ENCODE measurements at places on chromosomes 11 and 22.
A peak's percentile ranks its signal among the peaks of the same experiment; 100 is the strongest.

GRCh38 chr22:48258064-48258701 is 1495.7 kb downstream of the TBC1D22A start:
- no peaks in the 10 kb centered on the region for H3K4me1 ChIP-seq
- DNase-seq, result no peak
- H3K27me3 ChIP-seq, result peaks cover 33% of the 10 kb centered on the region
- H3K27ac ChIP-seq, result no peak overlapping the region
- H3K4me3 ChIP-seq, result no peak overlapping the region

- H3K4me3 ChIP-seq, result no peak overlapping the region
- no peaks in the 10 kb centered on the region for H3K27me3 ChIP-seq
- H3K36me3 ChIP-seq, result peaks cover 2% of the 10 kb centered on the region
- H3K27ac ChIP-seq, result no peak overlapping the region
- no peaks in the 10 kb centered on the region for H3K4me1 ChIP-seq
Measured at GRCh38 chr22:34129691-34130486, 209.6 kb upstream of the LARGE1 start.

DNA sequence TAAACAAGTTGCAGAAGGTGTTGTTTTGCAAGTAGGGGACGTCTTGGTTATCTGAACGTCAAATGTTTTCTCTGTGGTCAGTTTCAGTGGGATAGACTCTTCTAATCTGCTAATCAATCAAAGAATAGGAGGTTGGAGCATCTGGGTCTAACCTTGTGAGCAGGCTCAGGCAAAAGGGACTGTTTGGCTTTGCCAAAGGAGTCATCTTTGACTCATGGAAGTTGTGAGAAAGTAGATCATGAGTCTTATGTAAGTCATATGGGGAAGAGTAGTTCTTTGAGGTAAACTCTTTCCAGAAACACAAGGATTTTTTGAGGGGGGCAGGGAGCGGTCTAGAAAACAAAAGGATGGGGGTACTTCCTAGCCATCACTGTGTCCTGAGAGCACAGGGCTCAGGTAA is 27.1 kb upstream of the TOP3B start:
- H3K27me3 ChIP-seq, result peaks cover 47% of the 10 kb centered on the region
- H3K4me1 ChIP-seq, result no peaks in the 10 kb centered on the region
- DNase-seq, result no peak
- no peaks in the 10 kb centered on the region for H3K36me3 ChIP-seq

DNA sequence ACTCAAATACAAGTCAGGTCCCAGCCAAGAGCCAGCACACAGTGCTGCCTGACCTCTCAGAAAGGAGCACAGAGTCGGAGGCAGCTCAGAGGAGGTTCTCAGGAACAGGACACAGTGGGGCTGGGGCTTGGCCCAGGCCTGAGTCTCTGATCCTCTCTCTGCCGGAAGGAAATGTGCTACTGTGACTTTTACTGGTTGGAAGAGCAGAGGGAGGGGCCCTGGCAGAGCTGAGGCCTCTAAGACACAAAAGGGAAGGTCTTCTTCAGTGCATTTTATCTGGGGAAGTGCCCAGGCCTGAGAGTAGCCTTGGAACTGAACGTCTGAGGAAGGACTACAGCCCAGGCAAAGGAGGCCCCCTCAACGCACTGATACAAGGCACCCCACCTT is 16.2 kb upstream of the CASTOR1 start:
- peak overlapping the region; percentile 92 for H3K27ac ChIP-seq
- peak overlapping the region; percentile 76 for H3K4me3 ChIP-seq
- no peaks in the 10 kb centered on the region for H3K27me3 ChIP-seq
- peaks cover 9% of the 10 kb centered on the region for H3K36me3 ChIP-seq

GRCh38 chr11:117443266-117444186 is 115.9 kb downstream of the CEP164 start:
- no peak for DNase-seq
- H3K36me3 ChIP-seq, result peaks cover 4% of the 10 kb centered on the region
- H3K4me3 ChIP-seq, result no peak overlapping the region

DNA sequence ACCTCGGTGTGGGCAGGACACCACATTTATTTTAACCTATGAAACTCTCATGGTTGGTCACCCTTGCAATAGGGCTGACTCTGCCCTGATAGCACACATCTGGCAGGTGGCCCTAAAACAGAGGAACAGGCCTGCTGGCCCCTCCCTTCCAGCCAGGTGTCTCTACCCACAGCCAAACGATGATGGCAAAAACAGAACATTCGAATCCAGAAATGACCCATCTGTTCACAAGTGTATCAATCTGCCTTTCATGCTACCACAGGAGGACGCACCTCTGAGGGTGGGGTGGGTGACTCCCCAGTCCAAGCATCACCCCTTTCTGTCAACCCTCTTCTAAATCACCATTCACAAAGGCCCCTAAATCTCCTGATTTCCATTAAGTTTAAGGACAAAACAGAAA is 118.1 kb downstream of the ETS1 start:
- peak overlapping the region; percentile 79 for H3K4me3 ChIP-seq
- peak overlapping the region; percentile 99 for H3K27ac ChIP-seq
- H3K4me1 ChIP-seq, result peaks cover 97% of the 10 kb centered on the region
- no peak for DNase-seq
- H3K27me3 ChIP-seq, result no peaks in the 10 kb centered on the region
- H3K36me3 ChIP-seq, result peaks cover 96% of the 10 kb centered on the region

Measured in central memory CD8-positive, alpha-beta T cell (primary cell).